Activated naive CD8-positive, alpha-beta T cell treated with anti-CD3 and anti-CD28 coated beads, Interleukin-2, amount 10 ng/mL, durations not matched to agents 7 days and 5 days (primary cell): ENCODE measurements at places on chromosomes 7 and 10.

DNA sequence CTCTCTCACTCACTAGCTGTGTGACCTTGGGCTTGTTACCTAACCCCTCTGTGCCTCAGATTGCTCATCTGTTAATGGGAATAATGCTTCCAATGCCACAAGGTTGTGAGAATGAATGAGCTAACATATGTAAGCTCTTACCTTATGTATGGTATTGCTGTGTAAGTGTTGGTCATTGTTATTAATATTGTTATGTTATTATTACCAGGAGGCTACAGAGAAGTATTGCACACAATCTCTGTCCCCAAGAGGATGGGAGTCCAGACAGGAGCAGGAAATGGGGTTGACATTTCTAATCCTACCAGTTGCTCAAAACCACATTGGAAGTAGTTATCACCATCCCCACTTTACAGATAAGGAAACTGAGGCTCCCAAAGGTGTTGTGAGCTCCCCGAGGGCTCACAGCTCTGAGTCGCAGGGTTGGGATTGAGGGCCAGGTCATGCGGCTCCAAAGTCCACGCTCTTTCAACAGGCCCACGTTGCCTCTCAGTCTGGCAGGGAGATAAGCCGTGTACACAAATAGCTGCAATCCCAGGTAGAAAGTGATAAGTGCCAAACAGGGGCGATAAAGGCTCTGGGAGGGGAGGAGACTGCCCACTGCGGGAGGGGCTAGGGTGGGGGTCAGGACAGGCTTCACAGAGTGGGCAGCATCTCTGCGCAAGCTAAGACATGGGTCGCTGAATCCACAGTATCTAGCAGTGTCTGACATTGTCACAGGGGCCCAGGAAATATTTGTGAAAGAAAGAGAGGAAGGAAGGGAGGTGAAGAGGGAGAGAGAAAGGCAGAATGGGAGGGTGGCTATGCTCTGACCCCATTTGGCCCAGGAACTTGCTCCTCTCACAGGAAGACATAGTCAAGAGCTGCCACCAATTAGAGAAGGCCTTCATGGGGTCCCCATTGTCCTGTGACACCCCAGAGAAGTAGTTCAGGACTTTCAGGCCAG is 9.6 kb upstream of the ZMIZ1 start:
- no peaks in the 10 kb centered on the region for H3K36me3 ChIP-seq
- no peak overlapping the region for H3K27ac ChIP-seq
- no peaks in the 10 kb centered on the region for H3K27me3 ChIP-seq
- DNase-seq, result peak; percentile 10
- H3K4me3 ChIP-seq, result no peak overlapping the region

DNA sequence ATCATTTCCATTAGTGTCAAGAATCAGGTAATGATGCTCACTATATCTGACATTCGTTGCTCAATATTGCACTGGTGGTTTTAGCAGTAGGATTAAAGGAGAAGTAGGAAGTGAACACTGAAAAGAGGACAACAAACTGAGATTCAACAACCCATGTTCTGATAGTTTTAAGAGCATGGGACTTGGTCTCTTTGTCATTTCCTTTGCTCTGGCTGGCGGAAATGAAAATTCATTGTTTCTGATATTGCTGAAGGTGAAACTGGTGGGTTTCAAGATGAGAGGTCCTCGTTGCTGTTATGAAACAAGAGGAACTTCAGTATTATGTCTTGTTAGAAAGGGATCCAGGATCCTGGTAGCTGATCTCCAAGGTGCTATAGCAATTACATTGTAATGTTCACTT is 129.0 kb downstream of the DNAH11 start:
- H3K4me3 ChIP-seq, result no peak overlapping the region
- H3K27me3 ChIP-seq, result no peaks in the 10 kb centered on the region
- DNase-seq, result no peak
- H3K27ac ChIP-seq, result no peak overlapping the region
- H3K36me3 ChIP-seq, result no peaks in the 10 kb centered on the region

DNA sequence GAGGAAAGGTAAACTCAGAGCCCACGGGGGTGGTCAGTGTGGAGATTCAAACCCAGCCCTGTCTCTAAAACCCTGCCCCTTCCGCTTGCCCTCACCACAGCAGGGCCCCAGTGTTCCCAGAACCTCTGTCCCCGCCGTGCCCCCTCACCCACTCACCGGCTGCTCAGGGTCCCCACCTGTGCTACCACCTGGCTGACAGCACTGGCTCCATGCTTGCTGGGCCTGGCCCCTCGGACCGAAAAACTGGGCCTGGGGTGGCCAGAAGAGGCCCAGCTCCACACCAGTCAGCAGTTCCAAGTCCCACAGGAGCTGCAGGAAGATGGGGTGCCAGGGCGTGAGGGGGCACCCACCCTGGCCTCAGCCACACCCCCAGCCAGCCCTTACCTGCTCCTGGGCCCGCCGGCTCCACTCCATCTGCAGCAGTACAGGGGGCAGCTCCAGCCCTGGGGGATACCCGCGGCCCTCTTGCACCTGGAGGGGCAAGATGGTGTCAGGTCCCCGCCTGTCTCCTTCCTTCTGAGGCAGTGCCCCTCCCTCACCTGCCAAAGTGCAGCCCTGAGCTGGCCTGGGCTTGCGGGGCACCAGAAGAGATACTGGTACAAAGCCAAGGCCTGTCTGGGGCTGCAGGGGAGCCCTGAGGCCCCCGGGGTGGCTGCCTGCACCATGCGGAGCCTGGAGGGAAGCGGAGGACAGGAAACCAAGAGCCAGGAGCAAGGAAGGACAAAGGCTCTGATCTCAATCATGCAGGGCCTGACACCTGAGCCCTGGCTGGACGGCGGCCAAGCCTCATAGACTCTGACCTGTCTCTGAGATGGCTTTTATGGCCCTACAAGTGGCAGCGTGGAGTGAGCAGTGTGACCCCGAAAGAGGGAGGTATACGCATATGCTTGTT is 11.7 kb downstream of the ATP6V1F start:
- H3K36me3 ChIP-seq, result no peaks in the 10 kb centered on the region
- no peak overlapping the region for H3K4me3 ChIP-seq
- H3K27me3 ChIP-seq, result peaks cover 20% of the 10 kb centered on the region
- H3K27ac ChIP-seq, result no peak overlapping the region

GRCh38 chr7:15236952-15237351 is 324.9 kb downstream of the AGMO start:
- H3K27me3 ChIP-seq, result no peaks in the 10 kb centered on the region
- no peaks in the 10 kb centered on the region for H3K36me3 ChIP-seq
- no peak overlapping the region for H3K27ac ChIP-seq
- no peaks in the 10 kb centered on the region for H3K4me1 ChIP-seq

- H3K4me1 ChIP-seq, result no peaks in the 10 kb centered on the region
- no peak overlapping the region for H3K27ac ChIP-seq
- H3K27me3 ChIP-seq, result no peaks in the 10 kb centered on the region
- H3K4me3 ChIP-seq, result no peak overlapping the region
- DNase-seq, result no peak
- peaks cover 1% of the 10 kb centered on the region for H3K36me3 ChIP-seq
Measured at GRCh38 chr7:123677061-123677715, 21.5 kb downstream of the LMOD2 start.

GRCh38 chr7:129914536-129915272 is 38.1 kb downstream of the UBE2H start:
- H3K27ac ChIP-seq, result no peak overlapping the region
- no peak overlapping the region for H3K4me3 ChIP-seq

DNA sequence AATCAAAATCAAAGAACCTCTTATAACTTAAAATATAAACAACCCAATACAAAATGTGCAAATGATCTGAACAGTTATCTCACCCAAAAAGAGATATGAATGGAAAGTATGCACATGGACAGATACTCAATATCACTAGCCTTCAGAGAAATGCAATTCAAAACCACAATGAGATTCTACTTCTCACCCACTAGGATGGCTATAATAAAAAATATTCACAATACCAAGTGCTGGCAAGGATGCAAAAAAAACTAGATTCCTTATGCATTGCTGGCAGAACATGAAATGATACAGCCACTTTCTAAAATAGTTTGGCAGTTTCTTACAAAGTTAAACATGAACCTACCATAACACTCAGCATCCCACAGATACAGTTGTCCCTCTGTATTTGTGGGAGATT is 130.1 kb upstream of the LRRN3 start:
- no peak for DNase-seq
- H3K36me3 ChIP-seq, result peaks cover 30% of the 10 kb centered on the region
- H3K4me3 ChIP-seq, result no peak overlapping the region
- H3K27ac ChIP-seq, result no peak overlapping the region
- peaks cover 5% of the 10 kb centered on the region for H3K4me1 ChIP-seq
- no peaks in the 10 kb centered on the region for H3K27me3 ChIP-seq

DNA sequence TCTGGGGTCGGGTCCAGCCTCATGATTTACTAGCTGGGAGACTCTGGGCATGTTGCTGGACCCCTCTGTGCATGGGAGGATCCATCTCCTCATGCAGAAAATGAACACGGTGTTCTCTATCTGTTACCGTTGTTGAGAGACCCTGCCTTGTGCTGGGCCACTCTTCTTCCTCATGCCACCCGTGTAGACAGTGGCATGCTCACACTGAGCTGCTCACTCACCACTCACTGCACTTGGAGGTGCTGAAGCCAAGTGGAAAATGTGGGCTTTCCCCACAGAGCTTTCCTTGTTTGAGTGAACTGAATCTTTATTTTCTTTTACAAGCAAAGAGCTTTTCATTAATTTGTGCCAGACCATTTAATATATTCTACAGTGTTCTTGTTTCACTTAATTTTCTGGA is 77.5 kb upstream of the GDF10 start:
- no peaks in the 10 kb centered on the region for H3K36me3 ChIP-seq
- H3K27me3 ChIP-seq, result no peaks in the 10 kb centered on the region
- H3K4me1 ChIP-seq, result no peaks in the 10 kb centered on the region
- DNase-seq, result no peak
- no peak overlapping the region for H3K27ac ChIP-seq
- no peak overlapping the region for H3K4me3 ChIP-seq

GRCh38 chr10:11910102-11910501 is 86.9 kb downstream of the PROSER2 start:
- H3K4me1 ChIP-seq, result peaks cover 2% of the 10 kb centered on the region
- H3K27me3 ChIP-seq, result no peaks in the 10 kb centered on the region
- no peak overlapping the region for H3K4me3 ChIP-seq
- DNase-seq, result no peak
- no peaks in the 10 kb centered on the region for H3K36me3 ChIP-seq
- no peak overlapping the region for H3K27ac ChIP-seq

DNA sequence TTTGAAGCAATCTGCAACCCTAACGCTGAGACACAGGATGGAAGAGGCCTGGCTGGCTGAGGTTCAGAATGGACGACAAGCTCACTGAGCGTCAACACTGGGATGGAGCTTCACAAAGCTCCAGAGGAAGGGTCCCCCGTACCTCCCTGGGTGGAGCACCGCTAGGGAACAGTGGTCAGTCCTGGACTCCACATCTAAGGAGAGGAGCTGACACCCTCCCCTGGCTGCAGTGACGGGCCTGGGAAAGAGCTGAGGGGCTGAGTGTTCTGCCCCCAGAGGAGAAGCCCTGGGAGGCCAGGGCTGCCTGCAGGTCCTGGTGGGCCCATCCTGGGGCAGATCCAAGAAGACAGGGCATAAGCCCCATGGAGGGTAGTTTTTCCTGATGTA is 146.2 kb downstream of the ARHGAP22 start:
- DNase-seq, result no peak
- H3K36me3 ChIP-seq, result no peaks in the 10 kb centered on the region
- no peak overlapping the region for H3K27ac ChIP-seq
- no peaks in the 10 kb centered on the region for H3K4me1 ChIP-seq
- H3K27me3 ChIP-seq, result no peaks in the 10 kb centered on the region

- no peak for DNase-seq
- H3K27ac ChIP-seq, result no peak overlapping the region
- H3K27me3 ChIP-seq, result peaks cover 4% of the 10 kb centered on the region
- no peaks in the 10 kb centered on the region for H3K4me1 ChIP-seq
- no peaks in the 10 kb centered on the region for H3K36me3 ChIP-seq
Measured at GRCh38 chr7:141167381-141167964, 93.6 kb downstream of the TMEM178B start.

DNA sequence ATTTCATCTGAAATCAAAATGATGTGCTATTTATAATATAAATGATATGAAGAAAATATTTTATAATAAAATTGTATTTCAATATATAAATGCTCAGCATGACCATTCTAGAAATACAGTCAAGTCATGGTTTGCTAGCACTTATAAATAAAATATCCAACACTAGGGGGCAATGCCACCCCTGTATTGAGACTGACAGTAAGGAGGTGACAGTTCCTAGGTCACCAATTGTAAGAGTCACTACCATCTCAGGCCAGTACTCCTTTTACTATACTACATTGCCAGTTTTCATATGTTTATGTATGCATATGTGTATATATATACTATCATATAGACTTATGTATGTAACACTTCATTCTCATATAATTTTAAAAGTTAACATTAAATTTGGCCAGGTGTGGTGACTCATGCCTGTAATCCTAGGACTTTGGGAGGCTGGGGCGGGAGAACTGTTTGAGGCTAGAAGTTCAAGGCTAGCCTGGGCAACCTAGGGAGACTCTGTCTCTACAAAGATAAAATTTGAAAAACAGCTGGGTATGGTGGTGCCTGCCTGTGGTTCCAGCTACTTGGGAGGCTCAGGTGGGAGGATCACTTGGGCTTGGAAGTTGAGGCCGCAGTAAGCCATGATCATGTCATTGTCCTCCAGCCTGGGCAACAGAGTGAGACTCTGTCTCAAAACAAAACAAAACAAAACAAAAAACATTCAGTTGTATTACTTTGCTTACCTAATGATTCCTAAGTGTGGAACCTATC is 2.4 kb upstream of the CNOT4 start:
- H3K27me3 ChIP-seq, result no peaks in the 10 kb centered on the region
- H3K27ac ChIP-seq, result no peak overlapping the region
- H3K4me3 ChIP-seq, result no peak overlapping the region

DNA sequence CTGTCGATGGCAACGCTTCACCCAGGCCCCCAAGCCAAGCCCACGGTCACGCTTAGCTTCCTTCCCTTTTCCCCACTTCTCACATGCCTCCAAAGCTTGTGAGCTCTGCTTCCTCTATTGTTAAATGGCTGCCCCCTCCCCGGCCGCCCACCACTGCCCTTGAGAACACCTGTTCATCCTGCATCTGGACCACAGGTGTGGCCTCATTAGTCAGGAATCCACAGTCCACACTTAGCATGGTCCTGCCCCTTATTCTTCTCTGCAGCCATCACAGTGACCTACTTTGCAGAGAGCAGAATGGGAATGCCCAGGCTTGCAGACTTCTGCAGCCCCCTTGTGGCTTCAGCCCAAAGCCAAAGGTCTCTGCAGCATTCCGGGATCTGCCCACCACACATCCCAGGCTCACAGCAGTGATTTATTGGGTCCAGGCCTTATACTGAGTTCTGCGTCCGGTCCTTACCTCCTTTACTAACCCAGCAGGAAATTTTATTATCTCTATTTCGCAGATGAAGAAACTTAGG is 66.9 kb downstream of the PTPRE start:
- no peak overlapping the region for H3K27ac ChIP-seq
- no peak overlapping the region for H3K4me3 ChIP-seq
- peaks cover 3% of the 10 kb centered on the region for H3K4me1 ChIP-seq
- peaks cover 24% of the 10 kb centered on the region for H3K27me3 ChIP-seq
- H3K36me3 ChIP-seq, result no peaks in the 10 kb centered on the region

DNA sequence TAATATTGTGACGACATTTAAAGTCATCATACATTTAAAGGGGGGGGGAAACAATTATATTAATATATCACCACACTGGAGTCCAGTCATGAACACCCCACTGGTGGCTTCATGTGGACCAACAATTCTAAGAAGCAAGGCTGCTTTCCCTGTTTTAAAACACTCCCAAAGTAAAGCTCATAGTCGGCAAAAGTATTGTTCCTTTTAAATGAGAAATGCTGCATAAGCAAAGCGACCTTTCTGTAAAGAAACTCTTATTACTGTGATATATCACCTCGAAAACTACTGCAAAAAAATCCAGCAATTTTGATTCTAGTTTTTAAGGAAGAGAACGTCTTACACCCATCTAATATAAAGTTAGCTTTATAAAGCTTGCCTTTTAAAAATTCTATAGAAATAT is 112.8 kb downstream of the DOCK4 start:
- H3K36me3 ChIP-seq, result no peaks in the 10 kb centered on the region
- no peaks in the 10 kb centered on the region for H3K4me1 ChIP-seq
- no peak overlapping the region for H3K4me3 ChIP-seq
- no peak for DNase-seq
- H3K27me3 ChIP-seq, result peaks cover 12% of the 10 kb centered on the region
